NCI-H1436 treated with DMSO at 0.1 percent for 48 hours (cell line): ENCODE measurements at places on chromosomes 11 and 22.

DNA sequence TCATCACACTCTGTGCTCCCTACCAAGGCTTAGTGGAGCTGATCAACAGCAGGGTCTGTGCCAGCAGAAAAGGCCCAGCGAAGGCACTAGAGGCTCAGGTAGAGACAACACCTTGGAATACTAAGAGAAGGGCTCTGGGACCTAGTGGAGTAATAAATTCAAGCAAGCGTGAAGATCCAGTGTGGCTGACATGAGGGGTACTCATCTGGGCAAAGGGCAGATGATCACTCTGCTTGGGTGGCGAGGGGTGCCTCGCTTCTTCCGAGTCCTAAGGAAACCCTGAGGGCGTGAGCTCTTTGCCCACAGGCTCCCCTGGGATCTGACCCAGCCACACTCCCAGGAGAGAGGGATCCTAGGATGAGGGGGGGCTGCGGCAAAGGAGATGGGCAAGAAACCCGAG, 3.5 kb upstream of the TPBGL start:
- no peak for DNase-seq

DNA sequence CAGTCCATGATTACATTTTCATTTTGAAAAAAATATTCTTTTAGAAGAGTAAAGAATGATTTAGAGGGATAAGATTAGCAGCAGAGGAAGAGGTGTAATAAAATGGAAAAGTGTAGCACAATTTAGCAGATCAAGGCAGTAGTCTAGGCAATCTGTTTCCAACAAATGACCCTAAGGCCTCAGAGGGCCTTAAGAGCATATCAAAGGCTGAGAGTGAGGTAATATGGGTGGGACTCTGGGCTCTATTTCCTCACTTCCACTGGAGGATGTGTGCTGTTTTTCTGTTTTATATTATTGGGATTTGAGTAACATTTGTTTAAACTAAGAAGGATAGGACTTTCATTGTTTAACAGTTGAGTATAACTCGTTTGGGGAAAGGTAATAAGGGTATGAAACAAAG, 28.8 kb downstream of the CCDC81 start:
- no peak for DNase-seq

DNA sequence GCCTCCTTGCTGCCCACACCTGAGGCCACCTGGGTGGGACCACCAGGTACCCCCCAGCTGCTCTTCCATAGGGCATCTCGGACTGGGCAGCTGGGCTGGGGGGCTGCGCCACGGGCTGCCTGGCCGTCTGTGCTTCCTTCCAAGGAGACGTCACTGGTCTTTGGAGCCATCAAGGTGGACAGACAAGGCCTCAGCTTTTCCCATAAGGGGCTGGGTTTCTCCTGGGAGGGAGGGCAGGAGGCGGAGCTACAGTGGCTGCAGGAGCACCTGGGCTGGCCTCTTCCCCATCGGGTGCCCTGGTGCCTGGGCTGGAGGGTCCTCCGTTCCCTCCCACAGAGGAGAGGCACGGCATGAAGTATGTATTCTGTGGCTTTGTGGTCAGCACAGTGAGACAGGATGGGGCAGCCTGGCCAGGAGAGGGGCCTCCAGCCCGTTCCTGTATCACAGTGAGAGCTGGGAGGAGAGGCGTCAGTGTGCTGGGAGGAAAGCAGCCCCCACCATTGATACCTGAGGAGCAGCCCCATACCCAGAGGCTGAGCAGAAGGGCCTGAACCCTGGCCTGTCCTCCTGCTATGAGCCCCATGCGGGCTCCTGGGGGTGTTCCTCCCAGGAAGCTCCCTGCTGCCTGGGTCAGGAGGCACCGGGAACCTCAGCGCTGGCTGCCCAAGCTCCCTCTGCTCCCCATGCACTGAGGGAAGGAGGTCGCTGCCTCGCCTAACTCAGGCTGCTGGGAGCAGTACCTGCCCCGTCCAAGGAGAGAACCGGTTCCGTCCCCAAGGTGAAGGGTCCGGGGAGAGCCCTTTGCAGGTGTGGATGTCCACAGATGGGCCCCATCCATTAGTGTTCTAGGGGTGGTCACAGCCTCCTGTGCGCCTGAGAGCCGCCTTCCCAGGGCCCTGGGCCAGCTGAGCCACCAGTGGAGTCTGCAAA, 1075.0 kb downstream of the BRD1 start:
- no peak for DNase-seq

DNA sequence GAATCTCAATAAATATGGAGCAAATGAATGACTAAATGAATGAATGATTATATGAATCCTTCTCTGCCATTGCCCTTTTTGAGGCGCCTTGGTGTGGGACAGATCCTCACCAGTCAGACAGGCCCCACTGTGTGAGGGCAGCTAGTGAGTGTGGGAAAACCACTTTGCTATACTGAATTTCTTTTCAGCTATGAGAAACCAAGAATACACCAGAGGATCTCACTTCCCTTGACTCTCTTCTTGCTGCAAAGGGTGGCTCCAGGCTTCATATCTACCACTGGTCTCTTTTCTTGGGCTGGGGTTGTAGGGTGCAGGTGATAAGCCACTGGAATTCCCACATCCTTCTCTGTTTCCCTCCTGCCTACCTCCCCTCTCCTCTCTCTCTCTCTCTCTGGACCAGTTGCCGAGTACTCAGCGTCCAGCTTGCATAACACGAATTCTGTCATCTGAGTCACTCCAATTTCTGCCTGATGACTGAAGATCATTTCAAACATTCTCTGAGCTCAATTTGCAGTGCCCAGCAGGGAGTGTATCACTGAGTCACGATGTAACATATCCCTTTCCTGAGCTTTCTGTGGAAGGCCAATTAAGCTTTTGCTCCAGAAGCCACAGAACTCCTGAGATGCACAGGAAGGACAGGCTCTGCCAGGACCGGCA, 304.3 kb upstream of the NCAM1 start:
- DNase-seq: no peak

DNA sequence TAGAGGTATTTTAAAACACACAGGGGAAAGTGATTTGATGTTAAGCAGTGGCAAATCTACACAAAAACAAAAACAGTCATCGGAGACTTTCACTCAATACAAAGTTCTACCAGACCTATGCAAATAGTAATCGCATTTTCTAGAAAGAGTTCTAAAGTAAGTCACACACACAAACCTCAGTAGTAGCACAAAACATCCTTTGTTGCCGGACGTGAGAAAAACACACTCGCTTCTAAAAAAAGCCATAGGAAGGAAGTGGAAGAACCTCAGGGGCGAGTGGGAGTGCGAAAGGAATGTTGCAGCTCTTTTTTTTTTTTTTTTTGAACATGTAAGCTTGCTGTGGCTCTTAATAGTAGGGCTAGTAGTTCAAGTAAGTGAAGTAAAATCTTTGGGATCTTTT, 88.9 kb downstream of the MAML2 start:
- DNase-seq: no peak

- no peak for DNase-seq
Observed at GRCh38 chr11:64140082-64140481, 25.8 kb downstream of the MACROD1 start.

DNA sequence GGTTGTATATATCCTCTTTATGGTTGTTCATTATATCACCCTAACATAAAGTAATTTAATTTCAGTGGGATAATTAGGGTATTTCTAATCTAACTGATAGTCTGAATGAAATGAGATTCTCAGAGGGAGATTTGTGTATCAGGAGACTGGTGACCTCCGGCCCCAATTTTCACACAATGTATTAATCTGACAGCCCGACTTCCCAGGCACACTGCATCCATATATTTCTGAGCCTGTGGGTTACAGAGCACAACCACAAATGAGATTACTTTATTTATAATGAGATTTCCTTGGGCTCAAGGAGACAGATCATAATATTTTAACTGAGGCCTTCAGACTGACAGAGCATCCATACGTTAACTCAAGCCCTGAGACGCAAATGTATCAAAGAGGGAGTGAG, 125.9 kb downstream of the RCN1 start:
- DNase-seq: no peak

DNA sequence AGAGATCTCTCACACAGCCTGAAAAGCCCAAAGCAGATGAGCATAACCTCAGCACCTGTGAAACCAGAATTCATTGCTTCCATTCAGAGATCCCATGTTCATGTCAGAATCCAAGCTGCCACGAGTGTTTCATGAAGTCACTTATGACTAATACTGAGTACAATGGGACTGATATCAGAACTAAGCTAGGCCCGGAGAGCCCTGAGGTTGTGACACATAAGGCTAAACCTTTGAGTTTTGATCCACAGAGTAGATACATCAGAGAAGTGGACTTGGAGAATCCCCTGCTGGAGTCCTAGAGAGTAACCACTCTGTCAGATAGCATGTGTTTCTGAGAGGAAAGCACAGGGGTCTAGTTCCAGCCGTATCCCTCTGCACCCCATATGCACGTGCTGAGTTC, 890 bp upstream of the GLYATL1 start:
- DNase-seq: no peak

GRCh38 chr22:20125201-20126174, 6.1 kb upstream of the ZDHHC8 start:
- DNase-seq: no peak

DNA sequence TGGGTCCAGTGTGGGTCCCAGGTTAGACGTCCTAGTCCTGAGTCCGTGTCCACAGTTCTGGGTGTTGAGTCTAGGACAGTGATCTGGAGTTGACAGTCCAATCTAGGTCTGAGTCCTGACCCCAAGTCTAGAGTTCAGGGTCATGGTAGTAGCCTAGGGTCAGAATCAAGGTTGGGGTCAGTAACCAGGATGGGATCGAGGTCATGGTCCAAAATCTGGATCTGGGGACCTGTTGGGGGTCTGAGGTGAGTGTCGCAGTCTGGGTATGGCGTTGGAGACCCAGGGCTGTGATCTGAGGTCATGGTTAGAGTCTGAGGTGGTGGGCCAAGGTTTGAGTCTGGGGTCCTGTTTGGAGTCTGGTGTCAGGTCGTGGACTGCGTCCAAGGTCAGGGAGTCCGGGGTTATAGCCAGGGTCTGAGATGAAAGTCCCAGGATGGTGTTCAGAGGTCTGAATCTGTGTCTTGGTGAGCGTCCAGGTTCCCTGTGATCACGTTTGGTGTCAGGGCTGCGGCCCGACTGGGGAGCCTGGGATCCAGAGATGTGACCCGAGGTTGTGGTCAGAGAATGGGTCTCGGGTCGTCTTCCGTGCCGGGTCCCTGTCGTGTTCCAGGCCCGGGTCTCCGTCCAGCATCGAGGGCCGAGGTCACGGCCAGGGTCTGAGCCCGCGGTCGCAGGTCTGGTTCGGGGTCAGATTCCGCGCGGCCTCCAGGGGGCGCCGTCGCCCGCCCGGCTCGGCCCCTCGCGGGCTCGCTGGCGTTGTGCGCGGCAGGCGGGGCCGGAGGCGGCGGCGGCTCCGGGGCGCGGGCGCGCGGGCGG, 432 bp upstream of the GRK2 start:
- DNase-seq: no peak

- DNase-seq: no peak
Observed at GRCh38 chr11:44613153-44613552, 47.7 kb downstream of the CD82 start.

DNA sequence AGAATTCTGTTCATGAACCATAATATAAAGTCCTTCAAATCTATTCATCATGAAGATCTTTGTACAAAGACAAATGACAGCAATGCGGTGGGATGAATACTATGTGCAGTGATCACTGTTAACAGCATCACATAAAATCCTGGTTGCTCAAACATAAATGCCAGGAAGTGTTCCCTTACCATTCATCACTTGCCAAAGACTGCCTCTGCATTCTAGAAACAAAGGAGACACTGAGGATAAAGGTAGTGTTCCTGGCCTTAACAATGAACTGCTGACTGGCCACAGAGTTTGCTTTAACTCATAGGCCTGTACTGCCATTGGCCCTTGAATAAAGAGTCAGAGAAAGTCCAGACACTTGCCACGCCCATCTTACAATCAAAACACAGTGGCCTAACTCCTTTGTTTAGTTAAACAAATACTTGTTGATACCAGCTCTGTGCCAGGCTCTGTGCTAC, 29.5 kb downstream of the C2CD3 start:
- DNase-seq: no peak

DNA sequence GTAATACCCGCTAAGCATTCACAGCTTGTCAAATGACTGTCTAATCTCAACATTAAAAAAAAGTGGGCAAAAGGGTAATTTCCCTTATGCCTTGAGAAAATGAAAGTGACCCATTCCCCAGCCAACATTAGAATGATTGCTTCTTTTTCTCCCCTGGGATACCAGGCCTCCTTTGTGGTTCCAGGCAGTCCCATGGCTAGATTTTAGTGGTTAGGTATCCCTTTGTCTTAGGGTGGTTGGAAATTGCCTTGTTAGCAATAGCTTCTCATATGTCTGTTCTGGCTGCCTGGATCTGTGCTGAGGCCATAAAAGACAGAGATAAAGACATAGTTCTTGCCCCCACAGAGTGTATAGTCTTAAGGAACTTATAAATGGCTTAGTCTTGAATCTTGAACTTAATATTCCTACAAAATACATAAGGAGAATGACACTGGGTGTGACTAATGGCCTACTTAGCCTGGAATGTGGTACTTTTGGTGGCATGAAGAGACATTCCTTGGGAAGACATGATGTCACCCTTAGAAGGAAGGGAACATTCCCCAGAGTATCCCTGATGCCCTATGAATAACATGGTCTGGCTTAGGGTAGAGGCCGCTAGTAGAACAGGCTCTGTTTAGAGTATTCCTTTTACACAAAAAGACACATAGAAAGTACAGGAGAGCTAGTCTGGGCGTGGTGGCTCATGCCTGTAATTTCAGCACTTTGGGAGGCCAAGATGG, 90.3 kb downstream of the ZBTB16 start:
- no peak for DNase-seq

- no peak for DNase-seq
Observed at GRCh38 chr11:9624448-9624847, 39.4 kb upstream of the SWAP70 start.

DNA sequence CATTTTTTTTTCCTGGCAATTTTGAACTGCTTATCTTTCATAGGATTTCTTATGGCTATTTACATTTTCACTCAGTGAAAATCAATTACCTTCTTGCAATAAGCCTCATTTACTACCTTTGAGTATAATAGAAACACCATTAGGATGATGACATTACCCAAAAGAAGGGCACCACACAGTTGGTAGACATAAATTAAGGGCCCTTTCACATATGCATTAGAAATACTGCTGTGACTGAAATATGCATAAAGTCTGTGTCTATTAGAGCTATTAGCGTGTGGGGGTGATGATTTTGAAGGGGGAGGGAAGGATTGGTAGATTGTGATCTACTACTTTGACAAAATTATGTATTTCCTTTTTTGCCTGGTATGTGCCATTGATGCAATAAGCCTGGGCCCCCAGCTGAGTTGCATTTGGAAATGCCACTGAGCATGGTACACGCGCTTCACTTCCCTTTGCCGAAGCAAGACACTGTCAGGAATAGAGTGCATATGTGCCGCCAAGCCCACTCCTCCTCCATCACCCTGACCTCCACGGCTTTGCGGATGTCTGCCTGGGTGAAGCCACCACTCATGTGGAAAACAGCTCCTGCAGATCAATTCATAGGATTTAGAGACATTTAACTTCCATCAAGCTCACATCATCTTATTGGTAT, 339.3 kb downstream of the DCDC1 start:
- DNase-seq: no peak
